Smooth muscle cell of the umbilical artery (primary cell): ENCODE measurements at places on chromosomes 1 and 21. TPM values are rescaled to one million over a fixed set of nuclear protein-coding genes. Genes with fewer than 3 reads are reported as not detected.

HSPA6 gene
- total RNA-seq, result 0.30 and 1.1 TPM in 2 replicates

ATAD3C gene
- total RNA-seq, result 0.09 TPM in 1 of 2 replicates, not detected in the other

FCRL5 gene
- total RNA-seq, result not detected in 2 replicates

XCL2 gene
- not detected in 2 replicates for total RNA-seq

SPRR1B gene
- total RNA-seq, result not detected in 2 replicates
